NCI-H460 (cell line): ENCODE measurements at places on chromosomes 1 and 21.

- DNase-seq: no peak
Measured at GRCh38 chr1:1213345-1214265, at the start of gene TNFRSF4. Gene TNFRSF4, minus strand, starts transcription at chr1:1214153. Its CDS starts 26 bp downstream, at chr1:1214127.

GRCh38 chr1:153519242-153519641 lies 16.5 kb downstream of the S100A6 start:
- DNase-seq: no peak

DNA sequence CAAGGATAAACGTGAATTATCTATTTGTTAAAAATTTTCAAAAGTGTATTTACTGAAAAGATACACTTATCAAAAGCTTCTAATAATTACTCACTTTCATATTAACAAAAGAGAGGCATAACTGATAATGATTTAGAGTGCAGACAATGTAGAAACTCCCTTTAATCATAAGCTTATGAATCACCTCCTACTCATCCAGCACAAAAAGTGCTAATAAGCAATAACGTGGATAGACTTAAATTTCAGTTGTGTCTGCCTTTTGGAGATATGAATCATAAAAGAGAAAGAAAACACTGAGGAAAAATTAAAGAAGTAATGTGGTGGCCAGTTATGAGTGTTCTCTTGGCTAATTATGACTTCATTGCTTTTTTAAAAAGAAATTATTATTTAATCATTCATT lies 827.6 kb upstream of the B3GALT2 start:
- DNase-seq: no peak

DNA sequence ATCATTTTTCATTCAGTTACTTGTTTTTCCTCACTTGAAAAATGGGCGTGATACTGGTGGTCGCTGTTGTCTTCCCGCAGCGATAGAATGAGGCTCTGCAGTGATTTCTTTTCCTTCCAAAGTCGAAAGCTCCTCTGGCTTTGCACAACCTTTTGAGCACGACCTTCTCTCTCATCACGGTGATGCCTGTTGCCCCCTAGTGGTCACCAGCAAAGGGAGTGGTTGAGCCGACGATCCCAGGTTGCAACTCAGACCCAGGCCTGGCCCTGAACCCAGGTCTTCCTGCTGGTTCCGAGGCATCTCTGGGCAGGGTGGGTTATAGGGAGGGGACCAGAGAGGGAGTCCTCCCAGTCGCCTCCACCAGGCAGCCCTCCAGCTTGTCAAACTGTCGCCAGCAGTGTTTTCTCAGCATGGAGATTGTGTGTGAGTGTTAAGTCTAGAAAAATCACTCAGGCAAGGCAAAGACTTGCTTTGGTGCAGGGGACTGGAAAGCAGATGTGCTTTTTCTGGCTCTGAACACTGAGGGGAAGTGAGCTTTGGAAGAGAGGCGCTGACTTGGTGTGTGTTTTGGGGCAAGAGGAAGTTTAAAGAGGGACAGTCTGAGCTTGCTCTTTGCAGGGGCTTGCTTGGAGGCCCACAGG lies 285.3 kb downstream of the CAMTA1 start:
- peak; percentile 54 for DNase-seq

GRCh38 chr1:240652961-240653409 lies 41.0 kb upstream of the GREM2 start:
- DNase-seq: no peak

DNA sequence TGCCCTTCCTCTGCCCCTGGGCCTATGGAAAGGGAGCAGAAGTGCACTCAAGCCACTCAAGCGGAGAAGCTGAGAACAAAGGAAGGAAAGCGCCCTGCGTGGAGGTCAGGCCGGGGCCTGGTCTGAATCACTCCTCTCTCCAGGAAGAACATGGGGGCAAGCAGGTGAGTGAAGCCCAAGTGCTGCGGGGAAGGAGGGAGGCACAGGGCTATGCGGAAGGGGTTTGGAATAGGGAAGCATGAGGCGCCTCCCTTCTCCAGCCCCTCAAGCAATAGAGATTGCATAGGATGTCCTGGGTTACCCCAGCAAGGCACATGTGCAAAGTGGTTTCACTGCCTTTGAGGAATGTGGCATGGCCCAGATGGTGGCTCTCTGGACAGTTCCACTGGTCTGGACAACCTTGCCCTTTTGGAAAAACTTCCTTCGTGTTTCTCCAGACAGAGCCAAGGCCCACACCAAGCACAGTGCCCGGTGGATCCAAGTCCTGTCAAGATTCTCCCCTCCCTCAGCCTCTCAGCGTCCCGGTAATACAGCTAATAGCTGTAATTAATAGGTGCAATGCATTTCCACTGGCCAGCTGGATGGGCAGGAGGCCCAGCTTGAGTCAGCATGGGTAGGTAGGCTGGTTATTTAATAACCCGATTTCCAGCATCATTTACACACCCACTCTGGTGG lies 13.7 kb downstream of the BLACAT1 start:
- no peak for DNase-seq

DNA sequence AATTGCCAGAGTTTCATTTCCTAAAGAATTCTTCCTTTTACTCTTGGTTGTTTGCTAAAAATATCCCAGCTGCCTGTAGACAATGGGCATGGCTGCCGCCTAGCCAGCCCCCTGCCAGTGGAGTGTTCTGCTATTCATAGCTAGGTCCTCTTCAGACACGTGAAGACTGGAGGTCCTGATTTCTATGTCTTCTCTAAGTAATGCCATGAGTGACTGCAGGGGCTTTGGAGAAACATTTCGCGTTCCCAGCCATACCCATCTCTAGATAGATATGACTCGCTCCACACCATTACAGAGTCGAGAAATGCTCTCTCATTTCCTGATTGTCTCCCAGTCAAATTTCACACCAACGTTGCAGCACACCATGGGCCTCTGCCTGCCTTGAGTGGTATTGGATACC lies 99.5 kb upstream of the BACE2 start:
- DNase-seq: no peak

DNA sequence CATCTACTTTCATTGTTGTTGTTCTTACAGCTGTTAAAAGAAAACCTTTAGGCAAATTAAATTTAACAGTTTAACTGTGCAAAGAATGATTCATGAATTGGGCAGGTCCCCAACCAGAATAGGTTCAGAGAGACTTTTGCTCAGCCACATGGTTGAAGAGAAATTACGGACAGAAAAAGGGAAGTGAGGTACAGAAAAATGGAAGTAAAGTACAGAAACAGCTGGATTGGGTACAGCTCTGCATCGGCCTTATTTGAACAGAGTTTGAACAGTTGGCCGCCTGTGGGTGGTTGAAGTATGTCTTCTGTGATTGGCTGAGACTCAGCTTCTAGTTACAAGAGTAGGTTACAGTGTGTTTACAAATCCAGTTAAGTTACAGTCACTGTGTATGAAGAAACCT lies 210.1 kb downstream of the FGGY start:
- no peak for DNase-seq

GRCh38 chr1:38746402-38746935 lies 113.1 kb downstream of the RRAGC start:
- no peak for DNase-seq

GRCh38 chr1:229191066-229191674 lies 79.7 kb upstream of the RAB4A start:
- DNase-seq: no peak

DNA sequence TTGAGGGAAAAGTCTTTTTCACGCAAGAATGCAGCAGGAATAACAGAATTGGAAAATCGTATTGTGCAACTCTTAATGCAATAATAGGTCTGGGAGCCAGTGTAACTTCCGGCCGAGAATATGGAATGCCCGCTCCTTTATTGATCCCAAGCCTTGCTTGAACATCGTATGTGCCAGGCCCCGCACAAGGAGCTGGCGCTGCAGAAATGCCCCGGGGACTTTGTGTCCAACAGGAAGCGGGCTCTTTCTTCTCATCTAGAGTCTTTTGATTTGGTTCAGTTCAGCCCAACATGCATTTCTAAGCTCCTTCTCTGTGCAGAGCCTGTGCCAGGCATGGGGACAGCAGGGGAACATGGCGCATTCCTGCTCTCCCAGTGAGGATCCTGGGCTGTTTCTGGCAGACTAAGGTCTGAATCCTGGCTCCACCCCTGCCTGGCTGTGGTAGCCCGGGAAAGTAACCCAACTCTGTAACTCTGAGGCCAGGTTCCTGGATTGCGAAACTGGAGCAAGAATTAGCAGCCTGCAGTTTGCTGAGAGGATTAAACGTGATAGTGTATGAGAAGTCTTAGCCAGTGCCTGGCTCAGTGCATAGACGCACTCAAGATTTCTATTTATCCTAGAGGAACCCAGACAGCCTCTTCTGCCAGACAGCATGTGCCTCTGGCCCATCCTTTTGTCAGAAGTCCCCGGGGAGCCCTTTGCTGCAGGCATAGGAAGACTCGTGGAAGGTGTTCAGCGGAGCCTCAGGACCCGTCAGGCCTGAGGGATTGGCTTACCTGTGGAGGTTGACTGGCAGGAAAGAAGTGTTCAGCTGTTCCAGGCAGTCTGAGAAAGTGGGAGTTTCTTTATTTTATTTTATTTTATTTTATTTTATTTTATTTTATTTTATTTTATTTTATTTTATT lies 987 bp upstream of the CDCP2 start:
- peak; percentile 7 for DNase-seq

DNA sequence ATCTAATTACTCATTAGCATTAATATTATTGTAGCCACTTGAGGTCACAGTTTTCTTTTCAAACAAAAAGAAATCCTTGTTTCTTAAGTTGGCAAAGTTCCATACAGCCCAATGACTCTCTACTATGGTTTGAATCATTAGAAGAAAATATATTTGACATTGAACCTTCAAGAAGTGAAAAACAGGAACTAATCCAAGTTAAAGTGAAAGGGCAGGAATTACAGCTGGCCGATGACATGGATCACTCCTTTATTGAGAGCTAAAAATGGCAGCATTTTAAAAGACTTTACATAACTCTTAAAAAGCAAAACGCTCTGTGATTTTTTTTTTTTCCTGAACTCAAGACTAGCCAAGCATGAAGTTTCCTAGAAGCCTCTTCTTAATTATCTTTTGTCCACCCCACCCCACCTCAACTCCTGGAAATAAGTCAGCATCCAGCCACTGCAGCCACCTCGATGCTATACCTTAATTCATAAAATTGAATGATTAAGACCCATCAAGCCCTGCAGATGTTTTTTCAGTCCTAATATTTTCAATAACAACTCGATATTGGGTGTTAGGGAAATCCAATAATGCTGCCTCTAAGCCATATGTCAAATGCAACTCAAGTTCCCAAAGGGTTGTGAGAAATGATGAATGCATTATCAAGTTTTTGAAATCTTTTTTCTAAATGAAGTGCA lies 323.1 kb downstream of the HHIPL2 start:
- DNase-seq: no peak

DNA sequence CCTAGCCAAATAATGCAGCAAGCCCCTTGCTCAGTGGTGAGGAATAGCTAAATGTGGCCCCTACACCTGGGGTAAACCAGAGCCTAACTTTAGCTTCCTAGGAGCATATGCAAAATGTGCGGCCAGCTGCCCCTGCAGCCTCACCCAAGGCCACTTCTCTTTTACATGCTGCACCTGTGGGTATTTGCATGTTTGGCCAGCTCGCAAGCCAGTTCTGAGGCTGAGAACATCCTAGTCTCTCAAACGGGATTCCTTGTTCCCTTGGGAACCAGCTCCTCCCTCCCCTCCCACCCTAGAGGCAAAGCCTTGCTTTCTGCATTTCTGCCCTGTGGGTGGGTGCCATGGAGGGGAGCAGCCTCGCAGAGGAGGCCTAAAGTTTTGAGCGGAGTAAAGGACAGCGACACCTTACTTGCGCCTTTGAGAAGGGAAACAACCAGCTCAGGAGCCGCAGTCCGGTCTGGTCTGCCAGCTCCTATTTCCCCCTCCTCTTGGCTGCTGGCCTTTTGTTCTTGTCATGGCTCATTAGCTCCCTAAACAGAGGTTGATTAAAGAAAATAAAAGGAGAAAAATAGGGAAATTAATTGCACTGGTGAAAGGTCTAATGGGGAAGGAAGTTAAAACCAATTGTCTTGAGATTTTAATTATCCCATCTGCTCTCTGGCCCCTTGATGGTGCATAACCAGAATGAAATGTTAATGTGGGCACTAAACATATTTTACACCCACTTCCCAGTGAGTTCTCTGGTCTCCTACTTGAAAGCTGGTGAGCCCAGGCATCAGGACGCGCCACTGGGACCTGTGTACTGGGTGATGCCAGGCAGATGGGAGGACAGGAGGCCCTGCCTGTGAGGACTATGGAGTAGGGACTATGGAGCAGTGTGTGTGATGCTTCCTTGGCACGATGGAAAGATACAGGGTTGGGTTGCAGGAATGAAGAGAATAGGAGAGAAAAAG lies 68.7 kb downstream of the TEX35 start:
- DNase-seq: no peak

GRCh38 chr1:92968138-92969032 lies 7.1 kb upstream of the DIPK1A start:
- DNase-seq: no peak

DNA sequence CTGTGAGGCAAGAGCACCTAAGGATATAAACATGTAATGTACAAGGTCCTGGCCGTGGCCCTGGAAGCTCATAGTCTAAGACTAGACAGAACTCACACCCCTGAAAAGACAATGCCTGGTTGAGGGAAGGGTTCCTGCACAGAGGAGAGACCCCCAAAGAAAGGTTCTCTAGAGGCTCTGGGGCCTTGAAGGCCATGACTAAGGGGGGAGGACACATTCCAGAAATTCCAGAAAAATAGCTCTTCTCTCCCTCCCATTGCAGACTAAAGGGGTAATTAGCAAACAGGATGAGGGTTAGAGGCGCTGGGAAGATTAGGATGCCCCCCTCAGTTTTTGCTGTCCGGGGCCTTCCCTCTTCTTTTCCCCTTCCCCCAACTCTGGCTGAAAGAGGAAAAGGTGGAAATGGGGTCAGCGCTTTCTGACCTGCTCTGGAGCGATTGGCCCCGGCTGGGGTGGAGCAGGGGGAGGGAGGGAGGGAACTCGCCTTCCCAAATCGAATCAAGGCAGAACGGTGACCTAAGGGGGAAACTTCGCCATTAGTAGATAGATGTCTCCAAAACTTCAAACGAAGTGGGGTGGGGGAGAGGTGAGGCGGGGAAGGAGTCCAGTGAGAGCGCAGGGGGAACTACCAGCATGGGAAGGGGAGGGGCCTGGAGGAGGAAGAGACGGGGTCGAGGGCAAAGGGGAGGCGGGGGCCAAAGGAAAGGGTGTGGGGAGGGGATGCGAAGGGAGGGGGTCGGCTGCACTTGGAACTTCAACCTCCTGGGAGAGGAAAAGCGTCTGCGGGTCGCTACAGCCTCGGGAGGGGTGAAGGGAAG lies 11.8 kb downstream of the PAX7 start:
- no peak for DNase-seq

DNA sequence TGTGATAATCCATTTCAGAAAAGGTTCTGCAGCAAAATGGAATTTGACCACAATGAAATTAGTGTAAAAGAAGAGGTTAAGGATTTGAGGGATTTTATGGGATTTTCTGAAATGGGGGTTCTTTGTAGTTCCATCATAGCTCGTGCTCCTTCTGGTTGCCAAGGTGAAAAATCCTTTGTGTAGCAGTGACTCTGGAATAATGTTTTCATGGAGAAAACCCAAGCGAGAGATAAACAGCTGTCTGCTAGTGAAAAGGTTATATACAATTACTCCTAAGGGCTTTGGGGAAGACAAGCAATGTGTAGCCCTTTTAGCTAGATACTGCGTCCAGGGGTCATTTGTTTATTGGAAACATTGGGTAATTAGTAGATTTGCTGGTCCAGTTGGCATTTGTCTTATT lies 453.2 kb upstream of the DEPDC1 start:
- no peak for DNase-seq
